DMS79 treated with DMSO at 0.1 percent for 48 hours (cell line): ENCODE measurements at places on chromosomes 6 and 20.

- no peak for DNase-seq
These were observed 44.1 kb downstream of the SAMD3 start for GRCh38 chr6:130178692-130179091.

DNA sequence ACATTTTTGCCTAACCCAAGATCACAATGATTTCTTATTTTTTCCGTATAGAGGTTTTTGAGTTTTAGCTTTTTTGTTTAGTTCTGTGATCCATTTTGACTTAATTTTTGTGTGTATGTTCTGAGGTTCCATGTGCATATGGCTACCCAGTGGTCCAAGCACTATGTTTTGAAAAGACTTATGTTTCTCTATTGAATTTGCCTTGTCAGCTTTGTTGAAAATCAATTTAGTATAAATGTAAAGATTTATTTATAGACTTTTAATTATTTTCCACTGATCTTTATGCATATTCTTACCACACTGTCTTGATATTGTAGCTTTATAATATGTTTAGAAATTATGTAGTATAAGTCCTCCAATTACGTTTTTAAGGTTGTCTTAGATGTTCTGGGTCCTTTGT is 10.2 kb downstream of the TM9SF4 start:
- DNase-seq: no peak

DNA sequence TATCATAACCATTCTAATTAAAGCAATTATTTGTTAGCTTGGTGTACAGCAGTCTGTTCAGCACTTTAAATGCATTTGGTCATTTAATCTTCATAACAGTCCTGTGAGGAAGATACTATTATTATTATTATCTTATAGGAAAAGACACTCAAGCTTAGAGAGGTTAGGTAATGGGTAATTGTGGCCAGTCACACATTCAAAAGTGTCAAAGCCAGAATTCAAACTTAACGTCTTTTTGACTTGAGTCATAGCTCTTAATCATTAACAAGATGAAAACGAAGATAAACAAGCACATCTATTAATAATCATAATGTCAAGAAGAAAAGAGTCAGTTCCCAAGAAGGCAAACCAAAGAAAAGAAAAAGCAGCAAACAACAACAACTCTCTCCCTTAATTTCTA is 251.0 kb downstream of the SYNE1 start:
- no peak for DNase-seq

DNA sequence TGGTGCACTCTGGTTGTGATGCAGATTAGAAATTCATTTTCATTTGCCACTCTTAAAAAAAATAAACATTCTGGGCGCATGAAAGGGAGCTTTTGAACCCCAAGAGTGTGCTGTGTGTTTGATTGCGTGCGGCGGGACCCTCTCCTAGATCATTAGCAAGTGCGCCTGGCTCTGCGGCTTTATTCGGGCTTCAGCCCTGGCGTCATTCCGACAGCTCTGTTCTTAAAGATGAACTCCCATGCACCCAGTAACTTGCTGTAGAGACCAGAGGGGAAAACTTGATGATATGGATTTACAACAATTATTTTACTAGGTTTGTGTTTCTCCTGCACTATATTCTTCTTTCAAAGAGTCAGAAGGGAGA is 48.9 kb upstream of the ARMC2 start:
- no peak for DNase-seq

DNA sequence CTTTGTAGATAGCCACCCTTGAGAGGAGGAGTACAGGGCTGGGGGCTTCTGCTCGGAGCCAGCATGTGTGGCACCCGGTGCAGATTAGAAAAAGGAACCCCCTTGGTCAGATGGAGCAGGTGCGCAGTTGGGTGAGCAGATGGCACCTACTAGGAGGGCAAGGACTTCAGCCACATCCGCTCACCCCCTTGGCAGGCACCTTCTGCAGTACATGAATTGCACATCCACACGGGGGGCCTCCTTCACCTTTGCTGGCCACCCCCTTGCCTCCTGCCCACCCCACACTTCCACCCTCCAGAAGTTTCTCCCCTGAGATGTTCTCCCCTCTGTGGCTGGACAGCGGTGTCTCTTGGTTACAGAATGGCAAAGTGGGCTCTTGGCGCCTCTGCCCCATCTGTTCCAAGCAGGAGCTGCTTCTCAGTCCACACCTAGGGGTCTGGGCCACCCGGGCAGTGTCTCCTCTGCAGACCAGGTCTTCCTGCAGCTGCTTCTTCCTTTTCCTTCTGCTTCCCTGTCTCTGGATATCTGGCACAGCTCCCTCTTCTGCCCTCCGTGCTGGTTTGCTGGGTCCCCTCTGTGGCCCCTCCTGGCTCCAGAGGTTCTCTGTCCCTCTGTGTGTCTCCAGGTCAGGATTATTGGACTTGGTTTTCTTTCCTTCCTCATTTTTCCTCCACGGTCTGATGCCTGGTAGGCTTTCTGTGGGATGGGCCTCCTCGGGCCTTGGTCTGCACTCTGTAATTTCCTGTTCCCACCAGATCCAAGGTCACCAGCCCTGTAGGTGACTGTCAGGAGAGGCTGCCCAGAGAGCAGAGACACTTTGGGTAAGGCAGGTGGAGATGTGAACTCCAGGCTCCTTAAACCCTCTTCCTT is 4.1 kb downstream of the MDFI start:
- no peak for DNase-seq

DNA sequence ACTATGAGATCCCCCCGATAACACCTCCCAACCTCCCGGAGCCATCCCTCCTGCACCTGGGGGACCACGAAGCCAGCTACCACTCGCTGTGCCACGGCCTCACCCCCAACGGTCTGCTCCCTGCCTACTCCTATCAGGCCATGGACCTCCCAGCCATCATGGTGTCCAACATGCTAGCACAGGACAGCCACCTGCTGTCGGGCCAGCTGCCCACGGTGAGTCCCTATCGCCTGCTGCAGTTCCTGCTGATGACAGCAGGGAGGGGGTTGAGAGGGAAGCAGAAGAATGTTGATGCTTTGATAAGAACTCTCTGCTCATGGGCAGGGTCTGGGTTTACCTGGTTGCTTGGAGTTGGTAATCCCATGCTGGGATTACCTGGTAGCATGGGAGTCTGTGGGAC is 91.9 kb downstream of the TOX2 start:
- DNase-seq: no peak

GRCh38 chr20:23277316-23277715 is 73.3 kb upstream of the NXT1 start:
- no peak for DNase-seq

DNA sequence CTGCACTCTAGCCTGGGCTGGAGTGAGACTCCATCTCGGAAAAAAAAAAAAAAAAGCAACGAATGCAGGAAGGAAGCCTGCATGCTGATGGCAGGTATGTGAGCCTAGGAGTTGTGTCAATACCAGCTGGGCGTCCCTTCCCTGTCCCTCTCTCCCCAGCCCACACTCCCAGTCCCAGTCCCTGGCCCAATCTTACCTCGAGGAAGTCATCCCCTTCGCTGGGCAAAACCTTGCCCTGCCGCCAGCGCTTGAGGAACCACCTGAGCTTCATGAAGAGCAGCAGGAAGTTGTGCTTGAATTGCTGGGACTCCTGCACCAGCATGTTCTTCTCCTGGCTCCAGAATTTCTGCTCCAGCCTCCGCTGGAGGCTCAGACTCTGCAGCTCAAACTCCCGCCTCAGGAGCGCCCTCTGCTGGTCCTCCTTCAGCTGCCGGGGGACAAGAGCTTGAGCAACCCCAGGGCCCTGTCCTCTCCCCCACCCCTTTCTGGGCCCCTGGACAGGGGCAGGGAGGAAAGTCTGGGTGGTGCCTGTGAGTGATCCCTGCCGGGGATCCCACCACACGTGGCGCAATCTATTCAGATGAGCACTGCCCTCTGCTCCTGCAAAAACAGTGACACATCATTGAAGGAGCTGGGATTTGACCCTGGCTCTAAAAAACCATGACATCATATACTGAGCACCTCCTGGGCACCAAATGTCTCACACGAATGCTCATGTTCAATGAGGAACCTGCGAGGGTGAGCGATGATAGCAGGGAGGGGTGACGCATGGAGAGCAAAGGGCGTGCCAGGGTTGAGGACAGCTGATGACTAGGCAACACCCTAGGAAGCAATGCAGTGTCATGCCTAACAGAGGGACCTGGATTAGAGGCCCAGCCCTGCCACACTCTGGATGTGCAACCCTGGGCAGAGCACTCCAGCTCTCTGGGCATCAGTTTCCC is 35.0 kb upstream of the DSN1 start:
- no peak for DNase-seq

DNA sequence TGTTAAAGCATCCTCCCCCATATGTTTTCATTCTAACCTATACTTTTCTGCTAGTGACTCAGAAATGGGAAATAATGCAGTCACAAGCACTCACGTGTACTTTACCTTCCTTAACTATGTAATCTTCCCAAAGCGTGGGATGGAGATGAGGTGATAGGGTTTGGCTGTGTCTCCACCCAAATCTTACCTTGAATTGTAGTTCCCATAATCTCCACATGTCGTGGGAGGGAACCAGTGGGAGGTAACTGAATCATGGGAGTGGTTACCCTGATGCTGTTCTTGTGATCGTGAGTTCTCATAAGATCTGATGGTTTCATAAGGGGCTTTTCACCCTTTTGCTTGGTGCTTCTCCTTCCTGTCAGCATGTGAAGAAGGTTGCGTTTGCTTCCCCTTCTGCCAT is 35.4 kb downstream of the AGPAT4 start:
- no peak for DNase-seq

DNA sequence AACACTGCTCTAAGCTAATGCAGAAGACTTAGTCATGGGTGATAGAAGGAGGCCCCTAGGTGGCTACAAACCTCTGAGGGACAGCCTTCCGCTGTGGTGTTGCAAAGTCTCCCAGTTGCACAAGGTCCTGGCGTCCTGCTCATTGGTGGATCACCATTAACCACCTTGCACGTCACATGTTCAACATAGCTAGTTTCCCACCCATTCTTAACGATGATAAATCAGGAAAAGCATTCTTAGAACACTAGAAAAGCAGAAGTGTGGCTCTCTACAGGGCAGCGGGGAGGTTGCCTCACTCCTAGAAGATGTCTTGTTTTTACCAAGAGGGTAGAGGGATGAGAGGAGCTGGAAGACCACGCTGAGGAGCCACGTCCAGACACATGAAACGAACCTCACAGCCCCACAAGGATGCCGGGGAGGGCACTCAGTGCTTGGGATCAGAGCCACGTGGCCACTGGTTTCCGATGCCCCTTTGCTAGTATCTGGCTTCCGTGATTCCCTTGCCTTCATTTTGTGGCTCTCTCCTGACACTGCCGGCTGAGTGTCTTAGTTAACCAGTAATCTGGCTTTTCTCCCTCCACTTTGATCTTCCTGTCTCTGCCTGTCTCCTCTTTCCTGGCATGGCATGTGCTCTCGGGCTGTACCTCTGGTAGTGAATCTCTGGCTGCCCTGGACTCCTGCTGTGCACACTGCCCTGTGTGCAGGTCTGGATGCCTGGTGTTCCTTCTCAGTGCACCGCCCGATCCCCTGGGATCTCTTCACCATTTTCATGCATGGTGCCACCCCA is 91.4 kb upstream of the NEDD9 start:
- DNase-seq: no peak

DNA sequence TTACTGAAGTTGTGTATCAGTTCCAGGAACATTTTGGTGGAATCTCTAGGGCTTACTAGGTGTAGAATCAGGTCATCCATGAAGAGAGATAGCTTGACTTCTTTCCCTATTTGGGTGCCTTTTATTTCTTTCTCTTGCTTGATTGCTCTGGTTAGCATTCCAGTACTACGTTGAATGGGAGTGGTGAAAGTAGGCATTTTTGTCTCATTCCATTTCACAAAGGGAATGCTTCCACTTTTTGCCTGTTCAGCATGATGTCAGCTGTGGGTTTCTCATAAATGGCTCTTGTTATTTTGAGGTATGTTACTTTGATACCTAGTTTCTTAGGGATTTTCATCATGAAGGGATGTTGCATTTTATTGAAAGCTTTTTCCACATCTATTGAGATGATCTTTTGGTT is 195.3 kb downstream of the MOXD1 start:
- no peak for DNase-seq

DNA sequence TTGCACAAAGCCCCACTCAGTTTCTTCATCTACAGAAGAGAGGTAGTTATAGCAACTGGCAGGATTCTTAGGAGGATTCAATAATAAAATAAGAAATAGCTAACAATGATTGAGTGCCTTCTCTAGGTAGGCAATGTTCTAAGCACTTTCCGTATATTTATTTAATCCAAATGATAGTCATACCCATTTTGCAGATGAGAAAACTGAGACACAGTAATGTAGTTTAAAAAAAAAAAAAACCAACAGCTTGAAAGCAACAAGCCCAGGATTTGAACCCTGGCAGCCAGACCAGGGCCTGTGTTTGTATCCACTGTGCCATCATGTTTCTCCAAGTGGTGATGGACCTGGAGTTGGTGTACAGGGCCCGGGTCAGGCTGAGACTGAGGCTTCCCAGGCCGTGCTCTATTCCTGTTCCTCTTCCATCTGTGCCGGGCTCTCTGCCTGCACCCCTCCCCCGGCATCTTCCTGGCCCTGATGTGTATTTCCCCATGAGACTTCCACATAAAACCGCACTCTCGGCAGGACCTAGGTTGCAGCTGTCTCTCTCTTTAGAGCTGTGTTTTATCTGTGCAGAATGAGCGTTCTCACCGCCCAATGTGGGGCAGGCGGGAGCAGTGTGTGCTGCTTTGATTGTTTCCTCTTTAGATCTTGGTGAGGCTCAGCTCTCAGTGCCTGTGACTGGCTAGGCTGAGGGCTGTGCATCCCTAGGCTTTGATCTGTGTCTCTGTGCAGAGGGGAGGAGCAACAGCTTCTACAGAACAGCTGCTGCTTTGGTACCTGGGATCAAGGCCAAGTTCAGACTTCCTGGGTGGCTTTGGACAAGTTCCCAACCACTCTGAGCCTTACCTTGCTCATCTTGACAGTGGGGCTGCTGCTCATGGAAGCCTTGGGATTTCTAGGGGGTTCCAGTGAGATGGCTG is 49.5 kb downstream of the TOX2 start:
- DNase-seq: no peak

GRCh38 chr20:23079016-23079351 is 7.1 kb downstream of the CD93 start:
- no peak for DNase-seq

DNA sequence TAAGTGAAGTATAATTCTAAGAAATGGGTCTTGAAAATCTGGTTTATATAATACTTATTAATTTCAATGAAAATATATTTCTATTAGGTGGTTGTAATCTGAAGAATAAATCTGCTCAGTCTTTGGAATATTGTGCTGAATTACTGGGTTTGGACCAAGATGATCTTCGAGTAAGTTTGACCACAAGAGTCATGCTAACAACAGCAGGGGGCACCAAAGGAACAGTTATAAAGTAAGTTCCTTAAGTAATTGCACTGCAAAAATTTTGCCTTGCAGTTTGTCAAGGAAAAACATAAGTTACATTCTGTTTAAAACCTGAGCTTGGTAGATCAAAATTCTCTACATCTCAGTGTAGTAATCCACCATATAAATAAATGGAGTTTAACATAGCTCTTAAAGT is 106.0 kb downstream of the MYO6 start:
- DNase-seq: no peak

DNA sequence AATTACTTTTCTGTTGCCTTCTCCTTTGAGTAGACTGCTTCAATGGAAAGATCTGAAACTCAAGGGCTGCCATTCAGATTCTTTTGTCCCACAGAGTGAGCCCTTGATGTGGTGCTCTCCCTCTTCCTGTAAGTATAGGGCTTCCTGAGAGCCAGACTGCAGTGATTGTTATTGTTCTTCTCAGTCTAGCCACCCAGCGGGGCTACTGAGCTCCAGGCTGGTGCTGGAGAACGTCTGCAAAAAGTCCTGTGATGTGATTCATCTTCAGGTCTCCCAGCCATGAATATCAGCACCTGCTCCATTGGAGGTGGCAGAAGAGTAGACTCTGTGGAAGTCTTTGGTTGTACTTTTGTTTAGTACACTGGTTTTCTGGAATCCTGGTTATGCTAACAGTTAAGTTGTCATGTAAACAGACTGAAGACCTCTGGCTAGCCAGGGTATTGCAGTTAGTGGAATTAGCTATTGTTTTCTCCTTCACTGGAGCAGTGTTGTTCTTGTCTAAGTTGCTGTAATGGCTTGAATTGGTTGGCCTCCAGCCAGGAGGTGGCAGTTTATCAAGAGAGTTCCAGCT is 240.9 kb downstream of the COL12A1 start:
- DNase-seq: no peak
